Fibroblast of villous mesenchyme (primary cell): ENCODE measurements at places on chromosomes 7 and 10. TPM values are rescaled to one million over a fixed set of nuclear protein-coding genes. Genes with fewer than 3 reads are reported as not detected.
A peak's percentile ranks its signal among the peaks of the same experiment; 100 is the strongest.

Gene SPDYE6
- not detected in 2 replicates for total RNA-seq

Gene HTR5A
- not detected in 2 replicates for total RNA-seq

Gene WNT8B
- total RNA-seq = not detected in 2 replicates

Gene MICALL2
- total RNA-seq = 25.4 and 34.5 TPM in 2 replicates

Gene FEZF1
- not detected in 2 replicates for total RNA-seq

Gene ITPRID1
- total RNA-seq = not detected in 2 replicates

DNA sequence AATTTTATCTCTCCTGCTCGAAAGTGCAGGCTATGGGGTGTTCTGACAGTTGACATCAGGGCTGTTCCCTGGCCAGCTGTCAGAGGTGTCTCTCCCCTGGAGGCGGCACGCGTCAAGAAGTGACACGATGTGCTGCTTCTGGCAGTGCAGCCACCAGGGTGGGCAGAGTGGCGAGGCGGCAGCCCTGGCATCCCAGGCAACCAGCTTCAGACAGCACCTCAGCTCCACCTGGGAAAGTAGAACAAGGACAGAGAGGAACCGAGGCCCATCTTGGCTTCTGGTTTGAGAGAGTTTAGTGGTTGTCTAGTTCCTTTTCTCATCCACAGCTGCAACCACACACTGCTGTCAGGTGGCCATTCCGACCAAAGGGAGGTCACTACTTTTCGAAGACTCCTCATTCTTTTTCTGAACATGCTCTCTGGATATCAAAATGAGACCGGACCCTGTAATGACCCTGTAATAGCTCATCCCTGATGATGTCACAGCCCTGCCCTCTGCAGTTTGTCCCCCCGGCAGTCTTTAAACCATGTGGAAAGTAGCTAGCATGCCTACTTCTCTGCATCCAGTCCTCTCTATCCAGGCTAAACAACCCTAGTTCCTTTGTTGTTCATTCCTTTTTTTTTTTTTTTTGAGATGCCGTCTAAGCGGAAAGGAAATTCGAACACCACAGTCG, 381.0 kb upstream of the NRP1 start:
- no peak for DNase-seq

GRCh38 chr10:78873413-78873812, 195.4 kb upstream of the ZMIZ1 start:
- DNase-seq = no peak

DNA sequence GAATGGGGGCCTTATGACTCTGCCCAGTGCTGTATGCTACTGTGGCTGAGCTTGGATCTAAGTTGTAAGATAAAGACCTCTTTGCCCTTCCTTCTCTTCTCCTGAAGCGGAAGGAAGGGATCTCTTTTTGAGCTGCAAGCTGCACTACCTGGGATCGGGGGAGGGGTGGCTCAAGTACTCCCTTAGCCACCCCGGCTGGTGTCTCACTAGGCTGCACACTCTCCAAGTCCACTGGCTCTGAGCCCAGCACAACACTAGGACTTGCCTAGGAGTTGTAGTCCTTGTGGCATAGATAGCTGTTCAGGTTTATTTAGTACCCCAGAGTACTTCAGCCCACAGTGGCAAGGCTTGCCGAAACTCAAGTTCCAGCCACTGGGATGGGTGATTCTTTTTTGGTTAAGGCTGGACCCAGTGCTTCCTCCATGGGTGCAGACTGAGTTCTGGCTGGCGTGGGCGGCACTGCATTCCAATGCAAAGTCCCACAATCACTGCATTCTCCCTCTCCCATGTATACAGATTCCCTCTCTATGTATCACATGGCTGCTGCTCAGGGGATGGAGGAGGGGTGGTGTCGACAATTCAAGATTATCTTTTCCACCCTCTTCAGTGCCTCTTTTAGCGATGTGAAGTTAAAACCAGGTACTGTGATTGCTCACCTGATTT, 76.2 kb upstream of the SLC25A13 start:
- no peak for DNase-seq

DNA sequence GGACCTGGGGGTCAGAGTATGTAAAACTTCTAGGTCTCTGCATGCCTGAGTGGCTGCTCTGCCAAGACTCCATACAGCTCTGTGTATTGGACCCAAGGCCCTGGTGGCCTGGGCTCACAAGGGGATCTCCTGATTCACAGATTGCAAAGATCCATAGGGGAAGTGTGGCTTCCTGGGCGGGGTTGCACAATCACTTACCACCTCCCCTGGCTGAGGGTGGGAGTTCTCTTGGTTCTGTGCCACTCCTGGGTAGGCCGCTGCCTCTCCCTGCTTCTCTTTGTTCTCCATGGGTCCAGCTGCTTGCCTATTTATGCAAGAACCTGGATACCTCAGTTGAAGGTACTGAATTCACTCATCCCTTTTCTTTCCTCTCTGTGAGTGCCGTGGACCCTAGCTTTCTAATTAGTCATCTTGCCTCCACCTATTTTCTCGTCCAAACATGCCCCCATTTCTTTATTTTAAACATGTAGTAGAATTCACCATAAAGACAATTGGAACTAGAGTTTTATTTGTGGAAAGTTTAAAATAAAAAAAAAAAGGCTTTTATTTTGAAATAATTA, 18.5 kb upstream of the AGR3 start:
- DNase-seq = no peak

GRCh38 chr7:43952028-43952427, 25.8 kb downstream of the UBE2D4 start:
- DNase-seq = no peak

- no peak for DNase-seq
Observed at GRCh38 chr10:324593-324992, 189.3 kb downstream of the ZMYND11 start.

DNA sequence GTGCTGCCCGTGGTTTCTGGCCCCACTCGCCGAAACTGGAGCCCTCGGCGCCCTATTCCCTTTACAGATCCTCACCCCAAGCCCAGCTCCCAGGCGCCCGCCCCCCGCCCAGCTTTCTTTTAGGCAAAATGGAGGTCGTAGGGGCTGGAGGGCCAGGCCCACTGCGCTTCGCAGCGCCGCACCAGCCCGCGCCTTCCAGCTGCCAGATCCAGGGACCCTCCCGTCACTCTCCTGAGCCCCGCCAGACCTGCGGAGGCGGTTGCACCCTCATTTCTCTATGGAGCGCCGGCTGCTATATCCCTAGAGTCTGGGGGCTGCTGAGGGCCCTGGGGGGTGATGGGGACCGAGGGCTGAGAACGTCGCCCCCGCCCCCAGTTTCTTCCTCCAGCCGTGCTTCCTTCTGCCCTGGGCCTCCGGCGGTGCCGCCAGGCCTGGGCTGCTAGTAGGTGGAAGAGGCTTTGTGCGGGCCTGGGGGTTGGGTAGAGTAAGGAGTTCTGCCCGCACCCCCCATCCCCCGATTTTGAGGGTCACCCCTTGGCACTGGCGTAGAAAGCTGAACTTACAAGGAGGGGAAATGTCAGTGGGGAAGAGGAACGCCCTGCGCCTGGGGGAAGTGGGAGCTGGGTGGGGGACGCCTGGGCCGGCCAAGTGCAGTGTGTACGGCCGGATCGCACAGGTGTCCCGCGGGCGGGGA, 1.0 kb downstream of the GNB2 start:
- DNase-seq = peak; percentile 17

GRCh38 chr7:113799896-113800295, 118.9 kb downstream of the PPP1R3A start:
- DNase-seq = no peak

DNA sequence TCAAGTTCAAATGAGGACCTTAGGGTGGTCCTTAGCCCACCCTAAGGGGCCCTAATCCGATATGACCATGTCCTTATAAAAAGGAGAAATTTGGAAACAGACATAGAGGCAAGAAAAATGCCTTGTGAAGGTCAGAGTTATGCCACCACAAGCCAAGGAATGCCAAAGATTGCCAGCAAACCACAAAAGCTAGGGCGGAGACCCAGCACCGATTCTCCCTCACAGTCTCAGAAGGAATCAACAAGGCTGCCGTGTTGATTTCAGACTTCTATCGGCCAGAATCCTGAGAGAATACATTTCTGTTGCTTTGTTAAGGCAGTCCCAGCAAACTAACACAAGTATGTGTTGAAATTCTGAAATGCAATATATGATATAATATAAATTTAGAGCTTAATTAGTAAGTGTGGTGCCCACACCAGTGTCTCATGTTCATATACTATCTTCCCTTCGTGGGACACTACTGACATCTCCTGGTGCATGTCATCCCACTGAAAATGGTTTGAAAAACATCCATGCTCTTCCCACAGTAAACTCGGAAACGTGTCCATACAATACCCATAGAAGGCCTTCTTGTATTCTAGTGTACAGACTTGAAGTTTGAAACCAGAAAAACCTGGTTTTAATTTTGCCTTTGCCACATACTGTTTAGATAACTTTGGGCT, 349.0 kb downstream of the TNS3 start:
- no peak for DNase-seq

DNA sequence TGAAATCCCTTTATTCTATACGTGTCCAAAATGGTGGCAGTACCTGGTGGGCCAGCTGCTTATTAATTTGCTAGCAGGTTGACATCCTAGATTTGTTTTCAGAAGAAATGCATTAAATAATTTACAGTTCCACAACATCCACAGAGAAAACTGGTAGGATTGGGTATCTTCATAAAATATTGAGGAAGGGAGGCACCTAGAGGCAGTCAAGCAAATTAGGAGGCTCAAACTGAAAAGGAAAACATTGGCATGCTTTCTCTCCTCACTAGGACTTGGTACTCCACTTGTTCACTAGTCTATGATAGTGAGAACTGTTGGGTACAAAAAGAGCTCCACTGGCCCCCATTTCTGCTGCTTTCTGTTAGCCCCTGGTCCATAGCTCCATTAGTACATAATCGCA, 18.3 kb upstream of the LRGUK start:
- DNase-seq = no peak

DNA sequence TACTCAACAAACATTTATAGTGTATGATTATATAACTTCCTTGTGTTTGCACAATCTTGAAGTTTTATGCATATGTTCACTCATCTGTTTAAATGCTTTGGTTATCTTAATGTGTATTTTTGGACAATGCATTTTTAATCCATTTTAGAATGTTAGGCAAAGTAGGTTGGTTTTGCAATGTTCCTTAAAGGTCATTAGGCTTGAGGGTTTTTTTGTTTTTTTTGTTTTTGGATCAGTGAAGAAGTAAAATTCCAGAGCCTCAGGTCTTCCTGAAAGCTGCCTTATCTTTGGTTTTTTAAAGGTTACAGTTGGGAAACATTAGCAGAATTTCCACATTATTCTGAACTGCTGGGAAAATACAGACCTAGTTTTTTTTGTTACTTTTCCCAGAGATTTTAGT, 12.8 kb downstream of the MDFIC start:
- peak; percentile 48 for DNase-seq

DNA sequence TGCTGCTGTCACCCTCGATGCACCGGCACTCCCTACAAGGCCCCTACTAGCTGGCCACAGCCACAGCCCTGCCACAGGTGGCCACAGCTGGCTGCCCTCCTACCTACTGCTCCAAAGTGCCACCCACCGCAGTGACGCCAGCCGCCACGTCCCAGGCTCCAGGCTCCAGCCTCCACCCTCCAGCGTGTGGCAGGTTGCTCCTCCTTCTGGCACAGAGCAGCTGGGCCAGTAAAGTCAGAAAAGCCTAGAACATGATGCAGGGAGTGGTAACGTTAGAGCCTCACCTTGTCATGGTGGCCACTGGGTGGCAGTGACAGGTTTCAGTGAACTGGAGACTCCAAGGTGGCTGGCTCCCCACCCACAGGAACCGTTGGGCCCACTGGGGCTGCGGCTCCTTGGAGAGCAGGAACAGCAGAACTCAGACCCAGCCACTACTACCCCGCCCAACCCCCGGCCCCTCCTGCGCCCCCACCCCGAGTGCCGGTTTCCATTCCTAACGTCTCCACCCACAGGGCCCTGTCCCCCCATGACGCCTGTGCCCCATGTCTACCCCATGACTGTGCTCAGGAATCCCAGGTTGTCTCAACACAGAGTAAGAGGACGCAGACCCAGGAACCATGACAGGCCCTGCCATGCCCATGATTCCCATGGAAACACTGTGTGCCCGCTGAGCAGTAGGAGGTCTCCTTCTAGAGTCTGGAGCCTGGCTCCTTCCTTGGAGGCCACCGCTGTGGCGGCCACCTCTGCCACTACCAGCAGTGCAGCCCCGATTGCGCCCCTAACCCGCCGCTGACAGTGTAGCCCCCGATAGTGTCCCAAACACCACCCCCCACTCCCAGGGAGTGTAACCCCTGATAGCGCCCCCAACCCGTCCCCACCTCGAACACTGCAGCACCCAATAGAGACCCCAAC, 52.3 kb upstream of the ZNF33B start:
- no peak for DNase-seq

GRCh38 chr10:110170142-110170971, 37.0 kb upstream of the MXI1 start:
- DNase-seq = no peak
